ENCODE measurements at places on chromosomes 5 and 9. TPM values are rescaled to one million over a fixed set of nuclear protein-coding genes. Genes with fewer than 3 reads are reported as not detected.

TPPP gene
- 0.49 TPM for polyA plus RNA-seq

RXRA gene
- polyA plus RNA-seq = 0.27 TPM

LRRC19 gene
- not detected for polyA plus RNA-seq

DMRT3 gene
- not detected for polyA plus RNA-seq

ATG10 gene
- 11.8 TPM for polyA plus RNA-seq

ARL14EPL gene
- polyA plus RNA-seq = not detected

HMGXB3 gene
- polyA plus RNA-seq = 4.6 TPM

UGT3A1 gene
- polyA plus RNA-seq = not detected

MRRF gene
- polyA plus RNA-seq = 21.4 TPM

GBGT1 gene
- polyA plus RNA-seq = not detected

RELL2 gene
- 3.4 TPM for polyA plus RNA-seq

NR5A1 gene
- not detected for polyA plus RNA-seq

NEURL1B gene
- not detected for polyA plus RNA-seq

CBY3 gene
- polyA plus RNA-seq = not detected

PCDHGC5 gene
- not detected for polyA plus RNA-seq

IFNA13 gene
- polyA plus RNA-seq = not detected

MLANA gene
- polyA plus RNA-seq = 0.06 TPM

WNT8A gene
- not detected for polyA plus RNA-seq
